ENCODE measurements at places on chromosomes 16 and 17.
A peak's percentile ranks its signal among the peaks of the same experiment; 100 is the strongest.

GRCh38 chr16:26717826-26718225 lies 348.9 kb upstream of the C16orf82 start:
- DNase-seq = no peak

GRCh38 chr17:71593078-71593477 lies 527.7 kb upstream of the SOX9 start:
- DNase-seq = no peak

DNA sequence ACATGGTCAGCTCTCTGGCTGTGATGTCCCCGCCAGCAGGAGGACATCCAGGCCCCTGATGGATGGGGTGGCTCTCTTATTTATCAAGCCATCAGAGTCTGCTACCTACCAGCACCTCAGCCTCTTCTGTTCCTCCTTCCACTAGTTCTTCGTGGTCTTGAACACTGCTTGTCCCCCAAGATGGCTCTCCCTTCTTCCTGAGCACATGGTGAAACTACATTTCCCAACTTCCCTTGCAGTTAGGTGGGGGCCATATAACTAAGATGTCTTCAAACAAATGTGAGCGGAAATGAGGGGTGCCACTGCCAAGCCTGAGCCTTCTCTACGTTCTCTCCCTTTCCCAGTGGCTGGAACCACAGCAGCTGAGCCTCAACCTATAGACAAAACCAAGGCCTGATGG lies 29.8 kb upstream of the CCDC182 start:
- no peak for DNase-seq

DNA sequence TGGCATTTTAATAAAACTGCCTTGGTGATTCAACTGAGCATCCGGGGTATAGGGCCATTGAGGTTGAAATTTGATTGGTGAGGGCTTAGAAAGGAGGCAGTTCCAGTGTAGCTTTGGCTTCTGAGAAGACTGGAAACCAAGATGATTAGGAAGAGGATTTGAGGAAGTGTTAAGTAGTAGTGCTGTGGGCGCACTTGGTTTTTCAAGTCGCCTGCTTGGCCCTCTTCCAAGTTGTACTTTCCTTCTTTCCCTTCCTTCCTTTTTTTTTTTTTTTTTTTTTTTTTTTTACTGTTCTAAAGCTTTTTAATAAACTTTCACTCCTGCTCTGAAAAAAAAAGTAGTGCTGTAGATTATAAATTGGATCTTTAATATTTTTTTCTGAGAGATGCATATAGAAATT lies 320.5 kb downstream of the UTP18 start:
- DNase-seq = no peak

DNA sequence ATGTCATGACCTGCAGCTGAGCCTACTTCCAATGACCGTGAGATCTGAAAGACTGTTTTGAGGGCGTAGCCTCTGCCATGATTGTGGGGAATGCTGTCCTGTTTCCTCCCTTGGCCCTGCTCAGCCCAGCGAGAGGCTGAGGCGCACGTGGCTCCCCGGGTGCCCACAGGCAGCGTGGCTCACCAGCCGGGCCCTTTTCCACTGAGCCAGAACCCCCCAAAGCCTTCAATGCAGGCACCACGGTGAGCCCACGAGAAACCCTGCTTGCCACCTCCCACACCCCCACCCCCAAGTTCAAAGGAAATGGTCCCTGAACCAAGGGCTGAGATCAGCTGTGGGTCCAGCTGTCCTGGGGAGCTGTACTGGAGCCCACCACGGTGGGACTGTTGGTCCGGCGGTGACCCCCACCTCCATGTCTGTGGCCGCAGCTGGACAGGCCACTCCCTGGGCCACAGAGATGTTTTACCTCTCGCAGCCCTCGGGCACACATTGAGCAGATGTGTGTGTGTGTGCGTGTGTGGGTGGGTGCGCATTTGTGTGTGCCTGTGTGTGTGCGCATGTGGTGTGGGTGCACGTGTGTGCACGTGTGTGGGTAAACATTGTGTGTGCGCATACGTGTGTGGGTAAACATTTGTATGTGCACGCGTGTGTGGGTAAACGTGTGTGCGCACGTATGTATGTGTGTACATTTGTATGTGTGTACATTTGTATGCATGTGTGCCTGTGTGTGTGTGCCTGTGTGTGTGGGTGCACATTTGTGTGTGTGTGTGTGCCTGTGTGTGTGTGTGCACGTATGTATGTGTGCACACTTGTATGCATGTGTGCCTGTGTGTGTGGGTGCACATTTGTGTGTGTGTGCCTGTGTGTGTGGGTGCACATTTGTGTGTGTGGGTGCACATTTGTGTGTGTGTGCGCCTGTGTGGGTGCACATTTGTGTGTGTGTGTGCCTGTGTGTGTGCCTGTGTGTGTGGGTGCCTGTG lies 5.0 kb upstream of the MC1R start:
- DNase-seq = no peak

DNA sequence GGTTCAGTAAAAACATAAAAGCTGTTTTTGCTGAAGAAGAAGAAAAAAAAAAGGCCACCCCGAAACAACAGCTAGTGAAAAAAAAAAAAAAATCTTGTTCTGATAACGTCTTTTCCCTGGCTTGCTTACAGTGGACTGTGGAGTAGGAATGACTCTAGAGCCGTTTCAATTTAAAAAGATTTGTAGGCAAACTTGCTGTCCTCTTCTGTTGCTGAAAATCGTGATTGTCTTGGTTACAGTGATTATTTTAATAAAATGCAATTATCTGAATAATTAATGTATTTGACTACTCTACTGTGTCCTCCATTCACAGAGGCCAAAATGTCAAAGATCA lies 190.6 kb upstream of the TBX2 start:
- DNase-seq = no peak

- no peak for DNase-seq
Observed at GRCh38 chr17:57881143-57881542, 31.3 kb upstream of the MRPS23 start.

DNA sequence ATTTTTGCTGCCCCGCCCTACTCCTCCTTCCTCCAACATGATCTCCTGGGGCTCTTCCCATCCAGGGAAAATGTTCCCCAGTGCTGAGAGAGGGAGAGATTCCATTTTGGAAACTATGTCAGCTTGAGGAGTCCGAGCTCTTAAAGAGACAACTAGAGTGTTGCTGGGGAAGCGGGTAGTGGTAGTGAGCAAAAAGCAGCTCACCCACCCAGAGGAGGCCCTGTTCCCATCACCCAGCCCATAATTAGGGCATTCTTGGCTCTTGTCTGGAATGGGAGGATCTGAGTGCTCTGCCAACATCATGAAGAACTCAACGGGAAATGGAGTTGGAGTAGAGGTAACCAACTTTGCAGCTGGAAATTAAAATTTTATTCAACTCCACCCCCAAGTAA lies 9.1 kb upstream of the MSL1 start:
- DNase-seq = peak; percentile 23

- no peak for DNase-seq
Observed at GRCh38 chr17:14058051-14058450, 11.3 kb upstream of the COX10 start.

GRCh38 chr17:57966246-57966645 lies 11.0 kb upstream of the CUEDC1 start:
- no peak for DNase-seq

DNA sequence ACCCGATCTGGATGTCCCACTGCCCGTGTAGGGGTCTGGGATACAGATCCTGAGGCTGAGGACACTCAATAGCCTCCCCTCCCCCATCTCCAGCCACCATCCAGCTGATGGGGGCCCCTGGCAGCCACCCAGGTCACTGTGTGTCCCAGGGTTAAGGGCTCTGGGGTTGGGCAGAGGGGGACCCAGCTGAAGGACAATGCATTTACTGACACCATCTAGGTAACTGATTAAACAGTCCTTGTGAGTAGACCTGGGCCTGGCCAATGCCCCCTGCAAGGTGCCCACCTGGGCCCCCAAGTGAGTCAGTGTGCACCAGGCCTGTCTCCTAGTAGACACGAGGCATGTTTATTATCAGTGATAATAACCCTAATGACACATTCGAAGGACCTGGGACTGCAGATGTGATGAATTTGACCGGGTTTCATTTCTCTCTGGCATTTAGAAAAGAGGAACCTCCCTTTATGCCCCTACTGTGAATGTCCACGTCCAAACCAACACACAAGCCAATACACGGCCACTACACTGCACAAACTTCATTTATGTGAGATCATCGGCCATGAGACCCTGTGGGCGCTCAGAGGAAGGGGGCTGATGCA lies 261.9 kb upstream of the FOXF1 start:
- no peak for DNase-seq

All from activated naive CD4-positive, alpha-beta T cell treated with anti-CD3 and anti-CD28 coated beads, Interleukin-2, amount 50 U/mL, for 72 hours (primary cell).